CD8-positive, alpha-beta T cell (primary cell): ENCODE measurements at places on chromosomes 6 and 20.

GRCh38 chr6:42200035-42200434, 5.3 kb upstream of the GUCA1B start:
- DNase-seq = no peak

DNA sequence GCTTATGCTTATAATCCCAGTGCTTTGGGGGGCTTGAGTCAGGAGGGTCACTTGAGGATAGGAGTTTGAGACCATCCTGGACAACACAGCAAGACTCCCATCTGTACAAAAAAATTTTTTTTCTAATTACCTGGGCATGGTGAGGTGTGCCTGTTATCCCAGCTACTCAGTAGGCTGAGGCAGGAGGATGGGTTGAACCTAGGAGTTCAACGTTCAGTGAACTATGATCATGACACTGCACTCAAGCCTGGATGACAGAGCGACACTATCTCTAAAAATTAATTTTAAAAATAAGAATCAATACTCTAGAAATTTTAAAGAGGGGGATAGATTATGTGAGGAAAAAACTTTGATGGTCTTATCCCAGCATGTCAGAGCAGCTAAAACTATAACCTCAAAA, 44.1 kb downstream of the SLC23A2 start:
- DNase-seq = no peak

DNA sequence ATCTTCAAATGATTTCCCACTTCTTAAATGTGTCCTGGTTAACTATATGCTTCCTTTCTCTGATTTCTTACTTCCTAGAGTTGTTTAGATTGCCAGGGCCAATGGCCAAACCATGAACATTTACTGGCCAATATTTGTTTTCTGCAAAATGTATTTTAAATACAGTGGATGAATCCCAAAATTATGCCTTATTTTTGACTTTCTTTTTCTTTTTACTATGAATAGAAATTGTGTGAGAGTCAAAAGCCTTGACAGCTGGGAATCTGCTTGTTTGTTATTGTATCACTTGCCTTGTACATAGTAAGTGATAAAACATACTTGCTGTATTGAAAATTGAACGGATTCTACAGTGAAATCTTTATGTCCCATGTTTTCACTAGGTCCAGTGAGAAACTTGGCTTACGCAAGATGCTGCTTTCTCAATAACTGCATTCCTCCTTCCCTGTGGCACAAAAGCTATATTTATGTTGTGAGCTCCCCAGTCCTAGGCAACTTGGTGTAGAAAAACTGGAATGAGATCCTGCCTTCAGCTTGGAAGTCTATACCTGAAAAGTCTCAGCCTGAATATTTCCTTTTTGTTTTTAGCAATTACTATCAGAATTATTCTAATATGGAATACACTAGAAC, 295.2 kb downstream of the EPHA7 start:
- no peak for DNase-seq

- DNase-seq = no peak
These were observed 10.3 kb upstream of the RALY start for GRCh38 chr20:33983371-33983770.

DNA sequence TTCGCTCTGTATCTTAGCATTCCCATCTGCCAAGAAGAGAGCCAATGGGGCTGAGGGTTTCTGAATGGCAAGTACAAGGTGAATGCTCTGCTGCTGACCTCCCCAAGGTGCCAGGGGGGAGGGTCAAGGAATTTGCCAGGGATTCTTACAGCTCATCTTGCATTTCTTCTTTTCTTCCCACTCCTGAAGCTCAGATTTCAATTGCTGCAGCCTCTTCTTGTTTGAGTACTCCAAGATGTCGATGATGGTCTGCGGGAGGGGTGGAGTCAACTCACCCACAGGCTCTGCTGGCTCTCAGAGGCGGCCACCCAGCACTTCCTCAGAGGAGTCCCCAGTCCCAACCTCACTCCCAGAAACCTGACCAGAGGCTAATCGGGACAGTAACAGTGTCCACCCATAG, 12.4 kb downstream of the C20orf96 start:
- DNase-seq = no peak

DNA sequence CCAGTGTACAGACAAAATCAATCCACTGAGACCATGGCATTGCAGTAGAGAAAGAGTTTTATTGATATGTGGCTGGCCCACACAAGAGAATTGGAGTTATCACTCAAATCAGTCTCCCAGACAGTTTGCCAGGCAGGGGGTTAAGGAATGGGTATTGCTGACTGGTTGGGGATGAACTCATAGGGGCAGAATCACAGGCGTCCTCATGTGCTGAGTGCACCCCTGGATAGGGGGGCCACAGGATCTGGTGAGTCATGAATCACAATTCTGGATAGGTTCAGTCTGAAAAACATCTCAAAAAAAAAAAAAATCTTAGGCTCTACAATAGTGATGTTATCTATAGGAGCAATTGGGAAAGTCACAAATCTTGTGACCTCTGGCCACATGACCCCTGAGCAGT, 29.5 kb upstream of the ILRUN start:
- no peak for DNase-seq

- no peak for DNase-seq
These were observed 1.7 kb upstream of the C6orf141 start for GRCh38 chr6:49548613-49549304.

DNA sequence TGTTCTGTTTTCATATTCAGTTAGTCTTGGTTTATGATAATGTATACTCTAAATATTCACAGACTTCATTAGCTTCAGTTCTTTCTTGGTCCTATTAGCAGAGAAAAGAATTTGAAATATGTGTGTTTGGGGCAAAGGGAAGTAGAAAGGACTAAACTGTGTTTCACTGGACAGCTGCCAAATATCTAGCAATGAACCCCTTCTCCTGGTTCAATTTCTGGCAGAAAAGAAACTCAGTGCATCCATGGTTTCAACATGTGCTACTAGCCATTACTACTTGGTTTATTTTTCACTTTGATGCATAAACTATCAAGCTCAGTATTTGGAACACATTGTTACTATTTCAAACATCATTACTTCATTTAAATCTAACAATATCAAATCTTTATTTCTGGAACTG, 43.6 kb downstream of the FBXL4 start:
- DNase-seq = no peak
